Cardiac septum (tissue), 1 donor: ENCODE measurements at places on chromosomes 3 and 15.

DNA sequence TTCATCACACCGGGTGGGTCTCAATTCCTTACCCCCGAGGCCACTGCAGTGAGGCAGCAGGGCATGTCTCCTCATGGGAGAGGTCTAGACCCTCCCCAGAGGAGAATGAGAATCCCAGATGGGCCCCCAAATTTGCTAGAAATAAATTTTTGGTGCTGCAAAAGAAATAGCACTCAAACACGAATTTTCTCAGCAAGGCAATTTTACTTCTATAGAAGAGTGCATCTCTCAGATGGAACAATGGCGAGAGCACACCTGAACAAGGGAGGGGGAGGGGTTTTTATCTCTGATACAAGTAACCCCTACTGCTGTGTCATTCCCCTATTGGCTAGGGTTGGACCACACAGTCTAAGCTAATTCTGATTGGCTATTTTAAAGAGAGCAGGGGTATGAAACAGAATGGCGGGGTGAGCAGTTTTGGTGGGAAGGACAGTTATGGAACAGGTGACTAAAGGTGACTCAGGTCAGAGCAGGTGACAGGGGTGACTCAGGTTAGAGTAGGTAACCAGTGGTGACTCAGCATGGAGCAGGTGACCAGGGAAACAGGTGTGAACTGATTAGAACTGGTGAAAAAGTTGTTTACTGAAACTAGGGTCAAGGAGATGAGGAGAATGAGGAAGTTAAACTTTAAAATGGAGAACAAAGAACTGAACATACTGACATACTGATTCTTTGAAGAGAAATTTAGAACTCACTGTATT lies 93.0 kb upstream of the WNT7A start:
- DNase-seq = no peak

- DNase-seq = no peak
Measured at GRCh38 chr3:60948488-60948887, 302.8 kb downstream of the FHIT start.

- DNase-seq = no peak
Measured at GRCh38 chr3:165523801-165524200, 313.4 kb downstream of the BCHE start.

DNA sequence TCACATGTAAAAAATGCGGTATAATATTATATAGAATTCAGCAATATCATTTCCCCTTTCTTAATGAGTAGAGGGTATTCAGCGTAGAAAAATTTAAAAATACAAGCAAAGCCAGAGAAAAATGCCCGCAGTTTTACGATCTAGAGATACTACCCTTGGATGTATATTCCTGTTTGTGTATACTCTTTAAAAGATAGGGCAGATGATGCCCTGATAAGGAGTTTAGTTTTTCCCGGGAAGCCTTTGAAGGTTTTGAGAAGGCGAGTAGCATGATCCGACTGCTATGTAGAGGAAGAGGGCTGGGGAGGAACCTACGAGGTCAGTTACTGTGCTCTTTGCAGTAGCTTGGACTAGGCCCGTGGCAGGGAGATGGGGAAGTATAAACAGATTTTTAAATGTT lies 1.2 kb downstream of the YEATS2 start:
- no peak for DNase-seq

DNA sequence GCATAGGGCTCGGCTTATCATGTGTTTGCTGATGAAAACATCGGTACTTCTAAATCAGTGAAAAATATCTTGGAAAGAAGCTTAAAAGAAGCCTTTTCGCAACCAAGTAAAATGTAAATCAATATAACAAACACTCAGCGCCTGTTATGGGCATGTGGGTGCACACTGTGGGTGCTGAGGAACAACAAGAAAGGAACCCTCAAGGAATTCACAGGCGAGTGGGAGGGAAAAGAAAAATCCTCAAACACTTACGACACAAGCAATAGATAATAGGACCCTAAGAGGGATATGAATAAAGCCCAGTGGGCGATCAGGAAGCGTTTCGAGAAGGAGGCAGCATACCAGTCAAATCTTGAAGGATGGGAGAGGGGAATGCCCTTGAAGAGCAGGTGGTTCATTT lies 21.9 kb downstream of the GLDN start:
- no peak for DNase-seq

GRCh38 chr15:59105854-59106253 lies 908 bp downstream of the CCNB2 start:
- DNase-seq = no peak

DNA sequence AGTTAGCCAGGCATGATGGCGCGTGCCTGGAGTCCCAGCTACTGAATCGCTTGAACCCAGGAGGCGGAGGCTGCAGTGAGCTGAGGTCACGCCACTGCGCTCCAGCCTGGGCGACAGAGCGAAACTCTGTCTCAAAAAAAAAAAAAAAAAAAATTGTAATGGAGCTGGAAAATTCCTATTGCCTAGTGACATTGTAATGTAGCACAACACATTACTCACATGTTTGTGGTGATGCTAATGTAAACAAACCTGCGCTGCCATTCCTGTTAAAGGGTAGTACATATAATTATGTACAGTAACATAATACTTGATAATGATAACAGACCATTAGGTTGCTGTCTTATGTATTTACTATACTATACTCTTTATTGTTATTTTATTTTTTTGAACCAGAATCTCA lies 39.1 kb downstream of the KNL1 start:
- no peak for DNase-seq

DNA sequence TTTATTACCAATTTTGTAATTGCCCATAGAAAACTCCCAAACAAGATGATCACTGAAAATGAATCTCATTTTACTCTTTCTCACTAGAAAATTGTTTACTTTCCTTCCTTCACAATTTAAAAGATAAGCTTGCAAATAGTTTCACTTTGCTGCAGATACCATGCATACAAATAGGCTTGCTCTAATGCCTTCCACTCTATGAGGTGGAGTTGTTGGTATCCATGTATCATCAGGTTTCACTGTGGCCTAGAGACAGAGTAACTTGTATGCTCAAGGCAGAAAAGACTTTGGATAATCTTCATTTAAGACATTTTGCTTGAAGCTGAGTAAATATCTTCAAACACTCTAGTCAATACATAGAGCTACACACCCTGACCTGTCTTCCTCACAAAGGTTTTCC lies 60.8 kb downstream of the RYK start:
- DNase-seq = no peak

DNA sequence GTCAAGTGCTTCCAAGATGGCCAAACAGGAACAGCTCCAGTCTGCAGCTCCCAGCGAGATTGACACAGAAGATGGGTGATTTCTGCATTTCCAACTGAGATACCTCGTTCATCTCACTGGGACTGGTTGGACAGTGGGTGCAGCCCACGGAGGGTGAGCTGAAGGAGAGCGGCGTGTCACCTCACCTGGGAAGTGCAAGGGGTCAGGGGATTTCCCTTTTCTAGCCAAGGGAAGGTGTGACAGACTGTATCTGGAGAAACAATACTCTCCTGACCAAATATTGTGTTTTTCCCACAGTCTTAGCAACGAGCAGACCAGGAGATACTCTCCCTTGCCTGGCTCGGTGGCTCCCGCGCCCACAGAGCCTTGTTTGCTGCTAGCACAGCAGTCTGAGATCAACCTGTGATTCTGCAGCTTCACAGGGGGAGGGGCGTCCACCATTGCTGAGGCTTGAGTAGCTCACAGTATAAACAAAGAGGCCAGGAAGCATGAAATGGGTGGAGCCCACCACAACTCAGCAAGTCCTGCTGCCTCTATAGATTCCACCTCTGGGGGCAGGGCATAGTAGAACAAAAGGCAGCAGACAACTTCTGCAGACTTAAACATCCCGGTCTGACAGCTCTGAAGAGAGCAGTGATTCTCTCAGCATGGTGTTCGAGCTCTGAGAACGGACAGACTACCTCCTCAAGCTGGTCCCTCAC lies 293.5 kb upstream of the SUCLG2 start:
- no peak for DNase-seq

- DNase-seq = no peak
Measured at GRCh38 chr15:89379818-89380217, 45.2 kb upstream of the POLG start.

GRCh38 chr3:197353867-197354567 lies 55.6 kb upstream of the DLG1 start:
- DNase-seq = no peak

GRCh38 chr3:150868282-150868681 lies 37.0 kb downstream of the MINDY4B start:
- no peak for DNase-seq

DNA sequence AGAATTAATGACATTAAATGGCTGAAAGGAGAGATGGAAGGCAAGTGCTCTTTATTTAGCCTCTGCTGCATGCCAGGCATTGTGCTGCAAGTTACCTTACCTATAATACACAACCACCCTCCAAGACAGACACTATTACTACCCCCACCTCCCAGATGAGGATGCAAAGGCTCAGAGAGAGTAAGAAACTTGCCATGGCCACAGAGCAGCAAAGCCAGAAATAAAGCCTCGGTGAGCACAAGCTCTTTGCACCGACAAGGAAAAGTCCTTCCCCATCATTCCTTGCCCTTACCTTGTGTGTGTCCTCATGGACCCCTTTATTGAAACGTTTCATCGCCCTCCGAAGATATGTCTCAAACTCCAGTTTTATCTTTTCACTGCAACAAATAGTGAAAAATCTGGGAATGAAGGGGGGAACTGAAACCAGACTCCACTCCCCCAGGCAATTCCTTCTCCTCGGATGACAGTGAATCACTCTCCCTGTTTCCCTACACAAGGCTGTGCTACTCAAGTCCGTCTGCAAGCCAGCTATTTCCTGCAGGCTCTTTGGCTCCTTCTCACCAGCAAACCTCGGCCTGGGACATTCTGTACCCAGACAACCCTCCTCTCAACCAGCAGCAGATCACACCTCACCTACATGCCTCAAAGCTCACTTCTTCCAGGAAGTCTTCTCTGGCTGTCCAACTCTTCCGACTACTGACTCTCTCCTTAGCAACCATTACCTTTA lies 11.4 kb downstream of the XPC start:
- DNase-seq = no peak

DNA sequence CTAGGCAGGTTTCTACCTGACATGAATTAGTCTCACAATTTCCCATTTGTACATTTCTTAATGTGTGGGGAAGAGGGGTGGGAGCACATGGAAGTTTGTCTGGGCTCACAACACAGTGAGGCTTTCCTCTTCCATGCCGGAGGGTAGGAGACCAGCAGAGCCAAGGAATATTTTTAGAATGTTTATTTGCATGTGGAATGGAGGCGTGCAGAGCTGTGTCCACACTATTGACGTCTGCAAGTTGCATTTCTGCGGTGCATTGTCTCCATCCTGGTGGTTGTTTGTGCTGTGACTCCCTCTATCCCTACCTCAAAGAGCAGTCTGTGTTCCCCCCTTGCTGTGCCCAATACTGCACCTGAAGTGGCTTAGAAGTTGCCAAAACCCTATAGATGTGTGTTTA lies 103.1 kb upstream of the LRTM1 start:
- DNase-seq = no peak

DNA sequence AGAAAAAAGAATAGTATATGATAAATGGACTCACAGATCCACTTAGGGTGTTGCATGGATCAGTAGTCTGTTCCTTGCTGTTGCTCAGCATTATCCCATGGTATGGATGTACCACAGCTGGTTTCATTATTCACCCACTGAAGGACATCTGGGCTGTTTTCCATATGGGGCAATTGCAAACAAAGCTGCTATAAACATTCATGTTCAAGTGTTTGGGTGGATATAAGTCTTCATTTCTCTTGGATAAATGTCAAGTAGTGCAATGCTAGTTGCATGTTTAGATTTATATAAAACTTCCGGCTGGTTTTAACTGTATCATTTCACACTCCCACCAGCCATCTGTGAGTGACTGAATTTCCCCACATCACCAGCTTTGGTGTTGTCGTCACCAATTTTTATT lies 137.7 kb downstream of the ASB7 start:
- DNase-seq = no peak

GRCh38 chr3:28590216-28590615 lies 241.6 kb upstream of the AZI2 start:
- no peak for DNase-seq

DNA sequence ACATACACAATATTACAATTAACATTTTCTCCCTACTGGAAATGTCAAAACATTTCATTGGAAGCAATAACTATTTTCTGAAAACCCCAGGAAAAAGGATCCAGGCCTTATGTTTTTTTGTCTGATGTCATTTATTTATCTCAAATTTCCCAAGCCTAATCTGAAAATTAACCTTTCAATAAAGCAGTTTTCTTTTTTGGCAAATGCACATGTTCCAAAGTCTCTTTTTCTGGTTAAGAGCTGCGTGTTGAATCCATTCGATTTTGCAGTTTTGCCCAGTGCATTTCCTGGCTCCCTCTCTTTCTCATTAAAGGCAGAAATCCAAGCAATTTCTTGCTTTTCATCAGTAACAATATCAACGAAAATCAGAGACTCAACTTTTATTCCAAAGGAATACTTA lies 222.3 kb downstream of the NR1D2 start:
- no peak for DNase-seq

GRCh38 chr3:24929521-24929920 lies 434.9 kb upstream of the THRB start:
- DNase-seq = no peak

- DNase-seq = no peak
Measured at GRCh38 chr3:24640330-24640877, 145.8 kb upstream of the THRB start.

GRCh38 chr3:106792716-106793115 lies 584.5 kb upstream of the CCDC54 start:
- DNase-seq = no peak

- no peak for DNase-seq
Measured at GRCh38 chr3:127065561-127066290, 82.8 kb downstream of the PLXNA1 start.

- no peak for DNase-seq
Measured at GRCh38 chr3:136251511-136251910, 1.4 kb downstream of the PCCB start.

DNA sequence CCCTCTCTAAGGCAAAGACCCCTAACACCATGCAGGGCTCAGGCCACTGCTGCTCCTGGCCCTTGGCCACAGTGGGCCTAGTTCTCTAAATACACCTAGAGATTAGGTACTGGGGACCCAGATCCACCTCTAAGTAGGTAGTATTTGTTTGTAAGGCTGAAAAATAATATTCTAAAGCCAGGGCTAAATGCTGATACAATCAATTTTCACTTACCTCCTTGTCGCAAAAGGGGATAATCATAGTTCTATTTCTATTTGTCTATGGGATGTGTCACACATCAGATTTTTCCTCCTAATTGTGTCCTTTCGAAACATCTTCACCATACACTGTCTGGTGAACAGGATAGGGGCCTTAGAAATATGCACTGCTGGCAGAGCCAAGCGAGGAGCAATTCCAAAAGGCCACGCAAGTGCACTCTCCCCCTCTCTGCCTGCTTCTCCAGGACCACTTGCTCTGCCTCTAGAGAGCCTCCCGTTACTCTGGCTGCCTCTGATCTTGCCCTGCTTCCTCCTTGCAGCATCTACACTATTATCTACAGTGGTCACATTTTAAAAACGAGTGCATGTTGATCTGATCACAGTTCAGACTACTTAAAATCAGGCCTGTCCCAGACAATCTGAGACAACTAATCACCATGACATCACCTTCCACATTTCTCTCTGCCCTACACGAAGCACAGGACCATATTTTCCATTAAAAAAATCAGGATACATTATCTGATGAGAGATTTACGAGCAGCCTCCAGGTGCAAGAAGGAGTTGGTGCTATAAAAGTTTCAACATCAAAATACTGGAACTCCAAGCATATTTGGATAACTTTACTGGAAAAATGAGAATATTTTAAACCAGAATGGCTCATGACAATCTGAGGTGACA lies 115.4 kb downstream of the MYLK start:
- DNase-seq = no peak

GRCh38 chr3:129184396-129184657 lies 631 bp upstream of the CNBP start:
- no peak for DNase-seq
